ENCODE measurements at places on chromosomes 16 and 17. TPM values are rescaled to one million over a fixed set of nuclear protein-coding genes. Genes with fewer than 3 reads are reported as not detected.

Gene SDR42E2
- polyA plus RNA-seq: 0.11 TPM

Gene RBFOX1
- not detected for polyA plus RNA-seq

Gene IL34
- polyA plus RNA-seq: 1.5 TPM

Gene SLC13A2
- polyA plus RNA-seq: 0.06 TPM

- no peak overlapping the region for H3K4me3 ChIP-seq
- peak; percentile 70 for DNase-seq
- H3K4me1 ChIP-seq: no peaks in the 10 kb centered on the region
Measured at GRCh38 chr17:164303-165235, 16.9 kb downstream of the DOC2B start.

- no peaks in the 10 kb centered on the region for H3K36me3 ChIP-seq
- no peaks in the 10 kb centered on the region for H3K4me1 ChIP-seq
- no peak overlapping the region for H3K4me3 ChIP-seq
- no peak for DNase-seq
- H3K27me3 ChIP-seq: no peaks in the 10 kb centered on the region
Measured at GRCh38 chr17:74954665-74955421, 17.7 kb downstream of the HID1 start.

DNA sequence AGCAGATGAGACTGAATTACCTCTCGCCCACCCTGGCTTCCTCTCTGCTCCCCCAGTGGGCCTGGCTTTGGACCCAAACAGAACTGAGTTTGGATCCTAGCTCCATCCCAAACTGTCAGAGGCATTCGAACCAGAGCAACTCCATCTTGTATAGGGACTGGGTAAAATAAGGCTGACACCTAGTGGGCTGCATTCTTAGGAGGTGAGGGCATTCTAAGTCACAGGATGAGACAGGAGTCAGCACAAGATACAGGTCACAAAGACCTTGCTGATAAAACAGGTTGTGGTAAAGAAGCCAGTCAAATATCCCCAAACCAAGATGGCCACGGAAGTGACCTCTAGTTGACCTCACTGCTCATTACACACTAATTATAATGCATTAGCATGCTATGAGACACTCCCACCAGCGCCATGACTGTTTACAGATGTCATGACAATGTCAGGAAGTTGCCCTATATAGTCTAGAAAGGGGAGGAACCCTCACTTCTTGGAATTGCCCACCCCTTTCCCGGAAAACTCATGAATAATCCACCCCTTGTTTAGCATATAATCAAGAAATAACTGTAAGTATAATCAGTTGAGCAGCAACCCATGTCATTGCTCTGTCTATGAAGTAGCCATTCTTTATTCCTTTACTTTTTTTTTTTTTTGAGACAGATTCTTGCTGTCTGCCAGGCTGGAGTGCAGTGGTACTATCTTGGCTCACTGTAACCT is 44.4 kb downstream of the LYRM1 start:
- H3K27me3 ChIP-seq: no peaks in the 10 kb centered on the region
- H3K36me3 ChIP-seq: no peaks in the 10 kb centered on the region
- peak; percentile 39 for DNase-seq
- no peak overlapping the region for H3K4me3 ChIP-seq
- H3K4me1 ChIP-seq: no peaks in the 10 kb centered on the region

DNA sequence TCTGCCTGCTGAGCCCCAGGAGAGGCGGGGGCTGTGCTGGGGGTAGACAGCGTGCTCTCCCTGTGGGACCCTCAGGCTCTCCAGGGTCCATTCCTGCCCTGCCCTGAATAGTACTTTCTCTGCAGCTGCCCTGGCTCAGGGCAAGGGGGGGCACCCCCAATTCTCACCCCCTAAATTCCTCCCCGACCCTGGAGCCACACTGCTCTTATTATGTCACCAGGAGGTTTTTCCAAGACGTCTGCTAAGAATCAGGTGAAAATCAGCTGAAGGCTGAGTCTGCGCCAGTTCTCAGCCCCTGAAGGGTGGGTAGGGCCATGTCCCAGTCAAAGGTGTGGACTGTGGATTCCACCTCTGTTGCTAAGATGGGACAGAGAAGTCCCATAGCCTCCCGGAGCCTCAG is 49.9 kb upstream of the MAP3K14 start:
- no peaks in the 10 kb centered on the region for H3K36me3 ChIP-seq
- H3K27me3 ChIP-seq: no peaks in the 10 kb centered on the region
- peaks cover 5% of the 10 kb centered on the region for H3K4me1 ChIP-seq

DNA sequence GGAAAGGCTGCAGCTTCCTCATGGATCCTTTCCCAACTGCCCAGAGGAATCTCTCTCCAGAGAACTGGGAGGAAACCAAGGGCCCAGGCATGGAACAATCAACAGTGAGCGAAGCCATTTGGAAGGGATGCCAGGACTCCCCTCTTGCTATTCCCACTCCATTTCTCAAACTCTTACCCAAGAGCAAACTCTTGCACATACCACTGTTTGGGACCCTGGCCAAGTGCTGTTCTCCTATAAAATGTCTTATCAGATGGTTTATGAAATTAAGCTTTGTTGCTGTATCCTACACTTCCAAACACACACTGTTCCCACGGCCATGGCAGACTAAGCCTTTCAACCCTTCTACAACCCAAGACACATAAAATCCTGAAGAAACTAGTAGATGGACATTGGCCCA is 48.3 kb upstream of the AXIN2 start:
- H3K36me3 ChIP-seq: no peaks in the 10 kb centered on the region
- no peaks in the 10 kb centered on the region for H3K27me3 ChIP-seq
- H3K27ac ChIP-seq: no peak overlapping the region
- H3K4me3 ChIP-seq: no peak overlapping the region

GRCh38 chr17:63406689-63407330 is 39.3 kb downstream of the CYB561 start:
- no peak overlapping the region for H3K27ac ChIP-seq
- H3K36me3 ChIP-seq: no peaks in the 10 kb centered on the region
- H3K27me3 ChIP-seq: no peaks in the 10 kb centered on the region
- DNase-seq: peak; percentile 93
- peaks cover 22% of the 10 kb centered on the region for H3K4me1 ChIP-seq

GRCh38 chr17:46158323-46159296 is 34.6 kb downstream of the KANSL1 start:
- H3K4me3 ChIP-seq: no peak overlapping the region
- peaks cover 7% of the 10 kb centered on the region for H3K4me1 ChIP-seq
- no peaks in the 10 kb centered on the region for H3K27me3 ChIP-seq
- H3K27ac ChIP-seq: no peak overlapping the region

DNA sequence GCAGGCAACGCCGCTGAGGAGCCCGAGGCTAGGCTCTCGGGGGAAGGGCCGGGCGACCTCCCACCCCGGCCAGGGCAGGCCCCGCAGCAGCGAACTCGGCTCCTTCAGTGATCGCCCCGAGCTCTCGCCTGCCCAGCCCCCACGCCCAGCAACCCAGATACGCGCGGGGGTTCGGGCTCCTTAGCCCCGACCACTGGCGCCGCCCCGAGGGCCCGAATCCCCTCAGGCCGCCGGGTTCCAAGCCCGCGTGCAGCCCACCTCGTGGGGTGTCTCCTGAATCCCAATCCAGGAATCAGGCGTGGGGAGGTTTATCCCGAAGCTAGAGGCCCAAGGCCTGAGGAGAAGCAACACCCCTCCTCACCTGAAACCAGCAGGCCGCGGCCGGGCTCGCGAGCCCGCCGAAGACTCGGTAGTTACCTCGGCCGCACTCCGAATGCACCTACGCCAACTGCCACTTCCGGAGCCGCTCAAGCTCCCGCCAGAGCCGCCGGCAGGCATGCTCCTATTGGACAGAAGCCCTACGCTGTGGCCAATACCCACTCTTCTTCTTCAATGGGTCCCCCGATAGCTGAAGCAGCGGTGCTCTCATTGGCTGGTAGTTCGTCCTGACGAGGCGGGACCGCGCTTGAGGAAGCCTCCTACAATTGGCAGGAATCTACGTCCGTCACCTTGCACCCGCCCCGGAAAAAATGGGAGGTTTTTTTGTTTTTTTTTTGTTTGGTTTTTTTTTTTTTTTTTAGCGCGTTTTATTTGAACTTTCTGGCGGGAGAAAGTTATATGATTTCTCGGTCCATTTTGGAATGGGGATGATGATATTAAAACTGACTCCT is at the start of gene RFWD3:
Gene RFWD3, minus strand, starts transcription at position 453 of the 830 bp plus-strand sequence. CDS start 5,428 bp downstream, outside the sequence.
- peaks cover 5% of the 10 kb centered on the region for H3K4me1 ChIP-seq
- peaks cover 2% of the 10 kb centered on the region for H3K36me3 ChIP-seq
- no peaks in the 10 kb centered on the region for H3K27me3 ChIP-seq
- H3K27ac ChIP-seq: peak within 1 kb of the TSS; percentile 81

- no peaks in the 10 kb centered on the region for H3K36me3 ChIP-seq
- H3K27me3 ChIP-seq: no peaks in the 10 kb centered on the region
- no peak for DNase-seq
- peak overlapping the region; percentile 24 for H3K27ac ChIP-seq
Measured at GRCh38 chr17:35875072-35875799, 4.9 kb downstream of the CCL5 start.

DNA sequence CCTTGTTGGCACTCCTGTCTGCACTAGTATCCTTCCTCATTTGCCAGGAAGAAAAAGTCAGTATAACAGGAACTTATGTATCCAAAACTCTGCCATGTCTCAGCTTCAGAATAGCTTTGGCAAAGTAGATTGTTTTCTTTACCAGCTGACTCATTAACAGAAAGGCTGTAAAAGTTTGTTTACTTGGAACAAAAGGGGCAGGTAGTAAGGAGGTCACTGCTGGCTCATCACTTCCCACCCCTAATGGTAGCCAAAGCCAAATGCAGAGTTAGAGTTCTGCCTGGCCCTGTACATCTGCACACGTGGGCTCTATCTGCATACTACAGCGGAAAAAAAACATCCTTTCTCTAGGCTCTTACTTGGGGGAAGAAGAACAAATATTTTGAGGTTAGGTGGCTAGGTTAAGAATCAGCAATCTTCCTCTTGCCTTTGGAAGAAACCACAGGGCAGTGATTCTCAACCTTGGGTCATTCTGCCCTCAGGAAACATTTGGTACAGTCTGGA is 90.9 kb upstream of the BCAR1 start:
- no peak overlapping the region for H3K27ac ChIP-seq
- no peak for DNase-seq
- H3K4me3 ChIP-seq: no peak overlapping the region
- H3K4me1 ChIP-seq: peaks cover 2% of the 10 kb centered on the region

DNA sequence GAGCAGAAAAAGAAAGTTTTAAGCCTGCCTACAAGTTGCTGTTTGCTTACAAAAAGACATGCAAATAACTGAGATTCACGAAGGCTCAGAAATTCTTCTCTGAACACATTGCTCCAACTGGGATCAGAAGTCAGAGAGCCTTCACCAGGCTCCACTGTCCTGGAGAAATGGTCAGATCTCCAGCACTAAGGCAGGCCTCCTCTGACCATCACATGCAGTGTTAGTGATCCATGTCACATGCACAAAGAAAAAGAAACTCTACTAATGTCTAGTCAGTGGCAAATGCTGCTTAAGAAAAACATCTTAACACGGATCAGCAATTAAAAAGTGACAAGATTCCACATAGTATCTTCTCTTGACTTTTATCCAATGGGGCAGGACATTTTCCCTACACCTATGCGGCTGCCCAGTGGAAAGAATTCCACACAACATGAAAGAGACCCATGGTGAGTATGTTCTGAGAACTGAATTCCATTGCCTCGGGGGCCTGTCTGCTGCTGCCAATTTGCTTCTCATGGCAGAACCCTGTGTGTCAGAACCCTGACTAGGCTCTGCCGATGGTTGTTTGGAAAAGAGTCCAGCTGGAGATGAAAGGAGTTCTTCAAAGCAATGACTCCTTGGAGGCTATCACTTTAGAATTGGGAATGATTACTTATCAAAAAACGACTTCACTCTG is 96.6 kb downstream of the HIC1 start:
- no peak overlapping the region for H3K4me3 ChIP-seq
- peaks cover 1% of the 10 kb centered on the region for H3K4me1 ChIP-seq
- no peaks in the 10 kb centered on the region for H3K27me3 ChIP-seq
